ENCODE measurements at places on chromosomes 4 and X. TPM values are rescaled to one million over a fixed set of nuclear protein-coding genes. Genes with fewer than 3 reads are reported as not detected.

The WDR17 gene
- total RNA-seq: 1.8 TPM

The SSX1 gene
- not detected for total RNA-seq

The BCLAF3 gene
- total RNA-seq: 11.1 TPM

The SRPX2 gene
- 11.2 TPM for total RNA-seq
